ENCODE measurements at places on chromosomes 5 and 9.

- DNase-seq: no peak
These were observed 2.8 kb downstream of the CDH10 start for GRCh38 chr5:24642022-24642421.

- no peak for DNase-seq
These were observed 199.1 kb downstream of the NNT start for GRCh38 chr5:43802119-43802518.

DNA sequence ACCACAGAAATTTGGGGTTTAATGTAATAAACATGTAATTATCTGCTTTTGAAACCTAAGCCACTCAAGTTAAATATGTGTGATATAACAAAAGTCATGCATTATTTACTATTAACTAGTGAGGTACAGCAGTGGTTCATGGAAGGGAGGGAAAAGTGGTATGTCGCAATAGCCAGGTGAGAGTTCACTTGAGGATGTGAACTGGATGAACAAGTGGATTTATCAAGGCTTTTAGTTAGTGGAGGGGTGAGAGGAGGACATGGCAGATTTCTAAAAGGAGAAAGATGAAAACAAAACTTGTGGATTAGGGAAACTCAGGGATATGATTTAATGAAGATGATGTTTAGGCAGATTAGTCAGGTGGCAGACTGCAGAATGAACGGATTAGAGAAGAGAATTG, 141.3 kb upstream of the NFIB start:
- DNase-seq: no peak

- DNase-seq: no peak
These were observed 58.1 kb downstream of the KLF4 start for GRCh38 chr9:107431461-107431860.

DNA sequence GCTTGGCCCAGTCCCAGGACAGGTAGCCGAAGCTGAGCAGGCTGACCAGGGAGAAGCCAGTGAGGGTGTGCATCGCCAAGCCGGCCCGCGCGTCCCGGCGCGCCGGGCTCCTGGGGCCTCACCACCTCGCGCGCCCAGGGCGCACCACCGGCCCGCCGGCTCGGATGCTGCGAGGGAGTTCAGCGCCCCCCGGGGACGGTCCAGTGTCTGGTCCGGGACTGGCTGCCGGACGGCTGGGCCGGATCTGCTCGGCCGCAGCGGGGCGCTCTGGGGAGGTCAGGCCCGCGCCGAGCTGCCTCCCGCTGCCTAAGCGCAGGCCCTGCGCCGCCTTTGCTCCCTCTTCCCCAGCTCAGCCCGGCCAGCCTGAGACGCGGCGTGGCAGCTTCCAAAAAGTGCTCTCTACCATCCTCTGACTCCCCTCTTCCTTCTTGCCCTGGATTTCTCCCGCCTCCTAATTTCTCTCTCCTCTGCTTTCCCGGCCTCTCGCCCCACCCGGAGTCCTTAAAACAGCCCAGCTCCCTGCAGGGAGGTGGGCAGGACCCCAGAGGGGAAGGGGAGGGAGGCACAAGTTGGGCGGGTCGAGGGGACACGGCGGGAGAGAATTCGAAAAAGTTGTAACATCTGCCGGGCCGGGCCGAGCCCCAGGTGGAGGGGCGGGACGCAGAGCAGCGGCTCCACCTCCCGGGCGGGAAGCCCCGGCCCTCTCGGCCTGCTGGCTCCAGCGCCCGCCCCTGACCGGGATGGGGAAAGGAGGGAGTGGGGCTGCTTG, at the start of gene ARSI:
ARSI (minus strand) TSS at position 605 of the 769 bp plus-strand sequence; CDS start at position 73, 532 bp downstream.
- DNase-seq: no peak

- peak; percentile 5 for DNase-seq
These were observed 67.8 kb downstream of the LHX2 start for GRCh38 chr9:124079176-124079925.

- no peak for DNase-seq
These were observed 164.2 kb downstream of the SEMA6A start for GRCh38 chr5:116410336-116410890.

GRCh38 chr9:112017878-112018277, 121.3 kb downstream of the UGCG start:
- DNase-seq: no peak

- DNase-seq: no peak
These were observed 162.0 kb upstream of the S1PR3 start for GRCh38 chr9:88829276-88829675.
